Suppressor macrophage treated with lipopolysaccharide for 1 hour (primary cell): ENCODE measurements at places on chromosomes 6 and 20.

DNA sequence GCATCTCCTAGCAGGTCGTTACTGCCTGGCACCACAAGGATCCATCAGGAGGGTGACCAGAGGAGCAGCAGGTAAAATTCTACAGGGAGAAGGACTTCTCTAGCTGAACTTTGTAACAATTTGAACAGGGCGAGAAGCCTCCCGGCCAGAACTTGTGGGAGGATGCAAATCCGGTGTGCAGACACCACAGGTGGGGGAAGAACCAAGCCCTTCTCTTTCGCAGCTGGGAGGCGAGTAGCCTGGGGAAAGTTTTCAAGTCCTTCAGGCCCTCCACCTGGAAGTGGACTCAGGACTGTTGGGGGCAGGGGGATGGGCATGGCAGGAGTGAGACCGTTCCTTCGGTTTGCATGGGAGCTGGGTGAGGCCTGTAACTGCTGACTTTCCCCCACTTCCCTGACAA is 42.7 kb upstream of the FAM210B start:
- no peak for DNase-seq

DNA sequence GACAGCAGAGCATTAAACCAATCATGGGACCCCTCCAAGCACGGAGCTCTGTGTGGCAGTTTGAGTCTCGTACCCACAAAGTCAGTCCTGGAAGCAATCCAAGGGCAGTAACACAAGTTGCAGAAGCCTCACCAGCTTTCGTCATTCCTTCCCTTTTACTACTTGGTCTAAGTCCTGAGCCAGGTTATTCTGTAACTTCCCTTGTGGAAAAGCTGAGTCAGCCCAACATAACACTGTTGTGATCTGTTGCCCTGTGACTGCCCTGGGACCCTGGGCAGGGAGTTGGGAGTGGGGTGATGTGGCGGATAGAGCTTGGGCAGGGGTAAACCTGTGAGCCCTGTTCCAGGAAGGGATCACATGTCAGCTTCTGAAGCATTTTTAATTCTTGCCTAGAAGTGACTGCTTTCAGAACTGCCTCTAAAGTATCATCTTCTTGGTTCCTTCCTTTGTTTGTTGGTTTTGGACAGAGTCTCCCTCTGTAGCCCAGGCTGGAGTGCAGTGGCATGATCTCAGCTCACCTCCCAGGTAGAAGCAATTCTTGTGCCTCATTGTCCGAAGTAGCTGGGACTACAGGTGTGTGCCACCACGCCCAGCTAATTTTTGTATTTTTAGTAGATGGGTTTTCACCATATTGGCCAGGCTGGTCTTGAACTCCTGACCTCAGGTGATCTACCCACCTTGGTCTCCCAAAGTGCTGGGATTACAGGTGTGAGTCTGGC is 183.7 kb upstream of the JAG1 start:
- peak; percentile 61 for DNase-seq

- DNase-seq = no peak
Measured at GRCh38 chr6:157410045-157410444, 29.1 kb downstream of the ZDHHC14 start.

DNA sequence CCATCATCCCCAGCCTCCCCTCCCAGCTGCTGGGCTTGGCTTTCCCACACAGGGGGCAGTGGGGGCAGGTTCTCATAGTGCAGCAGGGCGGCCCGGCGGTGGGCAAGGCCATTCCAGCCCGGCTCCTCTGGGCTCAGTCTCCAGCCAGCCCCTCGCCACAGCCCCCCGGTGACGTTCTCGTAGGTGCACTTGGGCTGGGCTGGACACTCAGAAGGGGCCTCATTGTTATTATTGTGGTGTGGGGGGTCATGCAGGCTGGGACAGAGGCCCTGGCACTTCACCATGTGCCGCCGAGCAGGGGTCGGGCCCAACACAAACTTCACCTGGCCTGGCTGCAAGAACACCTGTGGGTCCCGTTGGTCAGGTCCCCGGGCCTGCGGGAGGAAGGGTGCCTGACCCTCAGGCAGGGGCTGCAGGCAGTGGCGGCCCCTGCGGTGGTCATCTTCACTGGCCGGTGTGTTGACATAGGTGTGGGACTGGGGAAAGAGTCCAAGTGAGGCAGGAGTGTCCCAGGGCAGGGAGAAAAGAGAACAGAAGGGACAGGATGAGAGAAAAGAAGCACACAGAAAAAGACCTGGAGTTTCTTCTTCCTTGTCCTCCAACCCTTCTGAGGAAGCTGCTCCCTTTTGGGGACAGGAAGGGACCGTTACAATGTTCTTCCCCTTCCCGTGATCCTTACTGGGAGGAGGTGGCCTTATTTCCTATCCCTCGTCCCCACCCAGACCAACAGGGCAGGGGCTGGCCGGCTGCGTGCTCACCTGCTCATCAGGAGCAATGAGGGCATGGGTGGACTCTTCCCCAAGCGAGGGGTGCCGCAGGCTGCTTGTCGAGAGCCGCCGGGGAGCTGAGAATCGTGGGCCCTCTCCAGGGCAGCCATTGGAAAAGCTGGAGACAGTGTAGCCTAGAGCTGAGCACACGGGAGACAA is 8.4 kb downstream of the FRS3 start:
- no peak for DNase-seq

DNA sequence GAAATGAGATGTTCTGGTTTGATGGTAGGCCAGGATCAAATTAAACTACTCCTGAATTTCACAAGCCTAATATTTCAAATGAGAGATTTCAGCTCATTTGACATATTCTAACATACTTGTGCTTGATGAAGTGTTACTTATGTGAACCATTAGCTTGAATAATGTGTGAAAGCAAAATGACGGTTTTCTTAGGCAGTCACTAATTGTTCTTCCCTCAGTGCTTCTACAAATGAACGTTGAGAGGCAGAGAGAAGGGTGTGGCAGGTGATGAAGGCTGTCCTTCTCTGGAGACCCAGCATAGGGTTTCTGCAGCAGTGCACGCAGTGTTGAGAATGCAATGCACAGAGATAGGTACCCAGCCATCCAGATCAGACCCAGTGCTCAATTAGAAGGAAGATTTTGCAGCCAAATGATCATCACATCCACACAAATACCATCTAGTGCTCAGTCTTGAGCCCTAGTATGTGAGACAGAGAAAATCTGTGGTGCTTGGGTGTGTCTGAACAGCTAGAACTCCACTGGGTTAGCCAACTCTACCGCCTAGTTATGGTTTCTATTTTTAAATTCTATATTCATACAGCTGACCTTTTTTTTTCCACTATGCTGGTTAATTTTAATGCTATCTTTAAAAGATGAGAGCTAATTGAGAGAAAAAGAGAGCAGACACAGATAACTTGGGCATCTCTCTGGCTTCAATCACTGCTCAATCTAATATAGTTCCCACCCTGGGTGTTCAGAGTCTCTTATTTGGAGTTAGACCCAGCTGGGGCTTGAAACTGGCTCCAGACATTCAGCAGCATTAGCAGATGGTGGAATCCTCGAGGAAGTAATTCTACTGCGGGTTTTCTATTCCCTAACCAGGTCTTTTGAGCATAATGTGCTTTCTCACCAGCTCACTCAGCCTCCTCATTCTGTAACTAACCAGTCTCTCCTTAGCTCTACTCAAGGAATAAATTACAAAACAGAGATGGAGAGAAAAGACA is 4.4 kb upstream of the MYLIP start:
- DNase-seq = no peak

- no peak for DNase-seq
Measured at GRCh38 chr20:45352729-45353128, 4.5 kb upstream of the SDC4 start.

GRCh38 chr6:32843979-32844838 is at the start of gene PSMB8:
PSMB8 (minus strand) TSS chr6:32844047; CDS start chr6:32843996, 51 bp downstream.
- DNase-seq = peak; percentile 97
